Left ventricle myocardium inferior (tissue), 1 donor: ENCODE measurements at places on chromosomes 5 and 9. TPM values are rescaled to one million over a fixed set of nuclear protein-coding genes. Genes with fewer than 3 reads are reported as not detected.
A peak's percentile ranks its signal among the peaks of the same experiment; 100 is the strongest.

Gene SH2D3C
- 18.2 TPM for total RNA-seq

GRCh38 chr5:169757016-169757415 lies 119.9 kb downstream of the DOCK2 start:
- DNase-seq = no peak

DNA sequence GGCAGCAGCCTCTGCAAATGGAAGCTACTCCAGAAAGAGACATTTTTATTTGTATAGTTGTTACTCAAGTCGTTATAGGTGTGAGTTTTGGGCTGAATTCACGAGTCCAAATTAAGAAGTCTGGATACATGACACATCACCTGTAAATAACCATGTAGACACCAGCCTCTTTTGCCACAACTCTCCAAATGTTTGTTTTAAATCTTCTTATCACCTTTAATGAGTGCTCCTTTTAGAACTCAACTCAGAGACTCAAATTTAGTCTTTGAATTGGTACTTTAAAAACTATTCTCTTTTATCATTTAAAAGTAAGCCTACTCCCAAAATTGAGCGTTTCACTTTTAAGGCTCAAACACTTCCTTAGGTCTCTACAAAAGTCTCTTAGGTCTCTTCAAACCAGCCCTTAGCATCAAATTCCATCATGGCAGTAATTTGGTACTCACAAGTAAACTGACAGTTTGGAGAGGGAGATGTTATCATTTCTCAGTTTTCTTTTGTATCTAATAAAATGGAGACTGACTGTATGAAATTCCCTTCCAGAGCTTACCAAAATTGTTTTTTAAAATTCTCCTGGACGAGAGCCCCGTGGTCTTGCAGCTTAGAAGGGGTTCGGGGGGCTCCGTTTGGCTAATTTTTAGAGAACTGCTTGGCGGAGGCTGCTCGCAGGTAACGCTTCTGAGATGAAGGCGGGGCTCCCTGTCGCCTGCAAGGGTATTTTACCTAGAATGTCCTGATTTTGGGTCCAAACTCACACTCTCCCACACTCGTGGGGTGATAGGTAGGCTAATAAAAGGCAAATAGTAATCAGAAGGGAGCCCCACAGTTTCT lies 194.6 kb downstream of the MEF2C start:
- DNase-seq = no peak

Gene CBY3
- total RNA-seq = not detected

DNA sequence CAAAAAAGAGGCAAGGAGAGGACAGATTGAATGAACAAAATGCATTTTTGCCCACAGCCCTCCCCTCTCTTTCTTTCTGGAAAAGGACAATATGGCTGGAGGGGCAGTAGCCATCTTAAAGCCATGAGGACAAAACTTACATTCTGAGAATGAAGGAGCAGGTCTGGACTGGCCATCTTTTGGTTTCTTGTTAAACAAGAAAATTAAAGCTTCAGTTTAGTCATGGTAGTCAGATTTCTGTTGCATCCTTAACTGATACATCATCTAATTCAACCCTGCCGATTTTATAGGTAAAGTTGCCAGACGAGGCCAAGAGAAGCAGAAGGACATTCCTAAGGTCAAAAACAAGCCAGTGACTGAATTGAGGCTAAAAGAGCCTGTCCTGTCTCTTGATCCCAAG lies 31.5 kb upstream of the INSYN2B start:
- no peak for DNase-seq

- DNase-seq = peak; percentile 60
Measured at GRCh38 chr5:172775326-172776234, 4.6 kb upstream of the DUSP1 start.

DNA sequence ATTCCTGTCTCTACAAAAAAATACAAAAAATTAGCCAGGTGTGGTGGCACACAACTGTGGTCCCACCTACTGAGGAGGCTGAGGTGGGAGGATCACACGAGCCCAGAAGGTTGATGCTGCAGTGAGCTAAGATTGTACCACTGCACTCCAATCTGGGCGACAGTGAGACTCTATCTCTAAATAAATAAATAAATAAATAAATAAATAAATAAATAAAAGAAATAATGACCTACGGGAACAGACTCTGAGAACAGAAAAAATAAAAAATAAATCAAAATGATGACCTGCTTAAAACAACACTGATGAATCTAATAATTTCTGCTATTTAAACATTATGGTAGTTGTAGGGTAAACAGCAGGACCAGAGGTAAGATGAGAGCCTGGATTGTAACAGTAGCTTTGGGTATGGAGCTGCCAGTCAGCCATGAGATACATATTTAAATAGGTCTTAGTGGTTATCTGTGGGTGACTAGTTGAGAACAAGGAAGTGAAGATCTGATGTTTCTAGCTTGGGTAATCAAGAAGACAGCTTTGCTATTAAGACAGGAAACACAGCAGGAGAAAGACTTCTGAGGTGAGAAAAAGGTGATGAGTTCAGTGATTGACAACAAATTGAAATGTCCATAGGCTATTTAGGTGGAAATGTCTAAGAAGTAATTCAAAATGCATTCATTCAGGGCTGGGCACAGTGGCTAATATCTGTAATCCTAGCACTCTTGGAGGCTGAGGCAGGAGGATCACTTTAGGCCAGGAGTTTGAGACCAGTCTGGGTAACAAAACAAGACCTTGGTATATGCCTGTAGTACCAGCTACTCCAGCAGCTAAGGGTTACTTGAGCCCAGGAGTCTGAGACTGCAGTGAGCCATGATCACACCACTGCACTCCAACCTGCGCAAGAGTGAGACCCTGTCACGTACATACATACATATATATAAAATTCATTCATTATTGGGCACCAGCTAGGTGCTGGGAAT lies 11.0 kb downstream of the RNF145 start:
- no peak for DNase-seq

- DNase-seq = no peak
Measured at GRCh38 chr5:150116667-150117400, 30.5 kb upstream of the CSF1R start.

Gene RABEPK
- 9.7 TPM for total RNA-seq

Gene PCSK5
- 5.6 TPM for total RNA-seq

DNA sequence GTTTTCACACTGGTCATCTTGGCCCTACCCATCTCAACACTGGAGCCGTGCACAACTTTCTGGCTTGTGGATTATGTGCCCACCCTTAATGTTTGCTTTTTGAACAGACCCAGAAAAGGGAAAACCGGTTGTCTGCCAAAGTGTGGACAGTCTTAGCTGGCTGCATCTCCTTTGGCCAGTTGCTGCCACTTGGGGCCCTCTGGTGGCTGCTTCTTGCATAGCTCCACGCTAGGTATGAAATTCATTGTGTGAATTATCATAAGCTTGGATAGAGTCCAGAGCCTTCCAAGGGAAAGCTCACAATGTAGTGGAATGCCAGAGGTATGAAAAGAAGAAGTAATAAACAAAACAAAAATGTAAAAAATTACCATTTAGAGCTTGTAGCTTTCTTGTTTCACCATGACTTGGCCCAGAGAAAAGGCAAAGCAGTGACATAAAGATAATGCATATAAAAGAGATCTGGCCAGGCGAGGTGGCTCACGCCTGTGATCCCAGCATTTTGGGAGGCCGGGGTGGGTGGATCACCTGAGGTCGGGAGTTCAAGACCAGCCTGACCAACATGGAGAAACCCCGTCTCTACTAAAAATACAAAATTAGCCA lies 12.5 kb upstream of the SLC36A3 start:
- peak; percentile 77 for DNase-seq

Gene C1QTNF2
- 1.4 TPM for total RNA-seq

DNA sequence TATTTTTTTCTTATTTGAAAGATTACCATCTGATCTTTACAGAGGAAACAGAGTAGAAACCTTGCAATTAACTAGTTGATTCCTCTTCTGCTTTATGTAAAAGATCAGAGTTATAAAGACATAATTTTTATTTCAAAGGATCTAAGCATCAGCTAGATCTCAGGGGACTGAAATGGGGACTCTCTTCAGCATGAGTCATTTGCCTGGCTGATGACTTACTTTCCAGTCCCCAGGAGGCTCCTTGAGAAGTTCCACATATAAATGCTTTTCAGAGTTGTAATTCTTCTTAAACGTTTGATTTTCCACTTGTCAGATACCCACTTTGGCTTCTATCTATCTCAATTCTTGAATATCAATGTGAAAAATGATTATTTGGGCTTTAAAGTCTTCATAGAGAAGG lies 389.4 kb downstream of the RAB3C start:
- DNase-seq = no peak

Gene COL15A1
- total RNA-seq = 45.4 TPM

Gene SRA1
- total RNA-seq = 28.6 TPM

Gene PTGER4
- 6.2 TPM for total RNA-seq

GRCh38 chr5:61332358-61332749 lies 296 bp downstream of the ZSWIM6 start:
- DNase-seq = peak; percentile 37

GRCh38 chr5:141869040-141869439 lies 9.2 kb downstream of the PCDH1 start:
- no peak for DNase-seq

DNA sequence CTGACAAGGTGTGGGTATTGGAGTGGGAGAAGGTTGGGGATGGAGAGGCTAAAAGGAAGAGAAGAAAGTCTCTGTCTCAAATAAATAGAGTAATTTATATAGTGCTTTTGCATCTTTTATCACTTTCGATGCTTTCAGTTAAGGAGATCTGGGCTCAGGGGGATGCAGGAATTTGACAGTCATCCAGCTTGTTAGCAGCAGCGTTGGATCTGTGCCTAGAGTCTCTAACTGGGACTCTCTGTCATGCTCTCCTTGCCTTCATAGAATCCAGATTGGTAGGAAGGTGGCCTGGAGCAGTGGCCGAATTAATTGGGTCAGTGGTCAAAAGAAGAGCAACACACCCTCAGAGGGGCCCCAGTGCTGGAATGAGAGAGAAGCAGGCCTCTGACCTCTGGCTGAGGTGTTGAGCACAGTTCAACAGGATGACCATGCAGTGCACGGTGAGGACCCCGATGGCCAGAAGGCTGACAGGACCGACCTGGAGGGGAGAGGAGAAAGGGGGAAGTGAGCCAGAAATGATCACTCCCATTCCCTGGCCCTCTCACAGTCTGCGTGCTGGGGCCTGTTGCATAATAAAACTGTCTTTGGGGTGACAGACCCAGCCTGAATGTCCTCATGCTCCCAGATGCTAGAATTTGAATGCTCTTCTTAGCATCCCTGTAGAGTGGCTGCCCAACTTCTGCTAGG lies 7.6 kb downstream of the SLC36A3 start:
- no peak for DNase-seq

DNA sequence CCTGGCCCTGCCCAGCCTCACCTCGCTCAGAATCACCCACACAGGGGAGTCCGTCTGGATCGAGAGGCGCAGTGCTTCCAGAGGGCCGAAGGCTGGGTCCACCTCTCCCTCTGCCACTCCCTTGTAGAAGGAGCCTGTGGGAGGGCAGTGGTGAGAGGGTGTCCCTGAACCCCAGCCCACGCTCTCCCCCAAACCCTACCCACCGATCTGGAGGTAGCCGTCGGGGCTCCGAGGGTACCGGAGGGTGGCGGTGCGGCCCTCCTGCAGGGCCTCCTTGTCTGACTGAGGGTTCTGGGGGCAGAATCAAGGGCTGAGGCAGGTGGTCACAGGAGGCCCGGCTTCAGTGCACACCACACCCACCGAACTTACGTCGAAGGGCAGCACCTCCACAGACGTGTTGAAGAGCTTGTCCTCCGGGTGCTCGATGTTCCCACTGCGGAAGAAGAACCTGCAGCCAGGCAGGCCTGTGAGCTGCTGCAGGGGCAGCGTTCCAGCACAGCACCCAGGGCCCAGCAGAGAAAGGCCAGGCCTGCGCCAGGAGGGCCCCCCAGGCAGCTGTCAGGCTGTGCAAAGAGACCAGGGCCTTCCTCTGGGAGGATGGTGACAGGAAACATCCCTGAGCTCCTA lies 4.5 kb downstream of the LTC4S start:
- no peak for DNase-seq

Gene RFX3
- 3.8 TPM for total RNA-seq

DNA sequence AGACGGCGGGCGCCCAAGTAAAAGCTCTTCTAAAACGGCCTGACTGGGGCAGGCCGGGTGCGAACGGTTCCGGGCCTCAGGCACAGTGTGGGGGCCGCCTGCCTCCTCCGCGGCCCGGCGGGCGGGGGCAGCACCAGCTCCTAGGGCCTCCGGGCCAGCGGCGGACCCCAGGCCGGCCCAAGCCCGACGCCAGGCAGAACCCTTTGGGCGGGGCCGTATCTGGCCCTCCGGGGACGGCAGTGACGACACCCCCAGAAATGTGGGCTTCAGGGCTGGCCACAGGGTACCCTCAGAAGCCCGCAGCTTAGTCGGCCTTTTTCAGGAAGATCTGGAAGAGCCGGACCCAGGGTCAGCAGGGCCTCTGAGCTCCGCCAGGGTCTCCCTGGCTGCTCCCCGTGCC lies 4.0 kb downstream of the LTC4S start:
- DNase-seq = no peak

Gene TXNDC8
- total RNA-seq = not detected

- DNase-seq = no peak
Measured at GRCh38 chr9:36100532-36100931, 36.0 kb upstream of the GLIPR2 start.

Gene RNF224
- not detected for total RNA-seq

GRCh38 chr5:92678640-92679039 lies 902.4 kb downstream of the NR2F1-AS1 start:
- DNase-seq = no peak

Gene ANKRD18B
- total RNA-seq = not detected

Gene IGIP
- 12.0 TPM for total RNA-seq

DNA sequence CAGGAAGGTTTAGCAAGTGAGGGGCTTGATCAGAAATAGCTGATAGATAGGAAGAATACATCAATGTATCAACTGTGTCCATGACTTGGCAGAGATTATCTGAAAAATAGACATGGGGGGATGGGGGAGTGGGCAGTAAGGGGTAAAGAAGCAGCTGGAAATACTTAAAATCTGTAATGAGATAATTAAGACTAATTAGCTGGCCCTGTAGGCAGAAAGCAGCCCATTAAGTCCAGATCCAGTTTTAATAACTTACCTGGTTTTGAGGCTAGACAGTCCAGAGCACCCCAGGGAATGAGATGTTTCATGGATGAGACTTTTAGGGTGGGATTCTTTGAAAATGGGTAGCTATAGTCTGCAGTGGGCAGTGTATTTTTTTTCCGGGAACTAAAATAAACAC lies 116.9 kb upstream of the TLX3 start:
- no peak for DNase-seq
